IPS DF 6.9 (cell line): ENCODE measurements at places on chromosomes 12 and 14.

GRCh38 chr12:14326699-14327098 lies 38.8 kb upstream of the ATF7IP start:
- DNase-seq, result no peak

DNA sequence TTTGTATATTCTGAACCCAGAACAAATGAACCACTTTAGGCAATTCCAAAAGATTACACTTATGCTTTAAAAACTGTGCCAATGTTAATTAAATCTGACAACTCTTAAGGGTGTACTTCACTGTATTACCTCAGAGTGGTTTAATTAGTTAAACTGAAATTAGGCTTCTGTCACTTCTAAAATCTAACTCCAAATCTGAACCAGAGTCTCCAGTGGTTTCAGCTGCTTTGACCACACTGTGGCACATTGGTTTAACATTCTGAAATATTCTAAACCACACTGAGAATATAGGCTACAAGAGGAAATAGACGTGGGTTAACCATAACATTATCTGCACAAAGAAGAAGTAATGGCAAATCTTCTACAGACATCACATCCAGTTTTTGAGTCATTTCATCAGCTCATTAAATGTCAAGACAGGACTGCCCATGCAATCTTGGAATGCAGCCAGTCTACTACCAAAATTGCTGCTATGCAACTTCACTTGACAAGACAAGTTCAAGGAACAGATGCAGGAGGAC lies 94.8 kb downstream of the LRP6 start:
- DNase-seq, result no peak

DNA sequence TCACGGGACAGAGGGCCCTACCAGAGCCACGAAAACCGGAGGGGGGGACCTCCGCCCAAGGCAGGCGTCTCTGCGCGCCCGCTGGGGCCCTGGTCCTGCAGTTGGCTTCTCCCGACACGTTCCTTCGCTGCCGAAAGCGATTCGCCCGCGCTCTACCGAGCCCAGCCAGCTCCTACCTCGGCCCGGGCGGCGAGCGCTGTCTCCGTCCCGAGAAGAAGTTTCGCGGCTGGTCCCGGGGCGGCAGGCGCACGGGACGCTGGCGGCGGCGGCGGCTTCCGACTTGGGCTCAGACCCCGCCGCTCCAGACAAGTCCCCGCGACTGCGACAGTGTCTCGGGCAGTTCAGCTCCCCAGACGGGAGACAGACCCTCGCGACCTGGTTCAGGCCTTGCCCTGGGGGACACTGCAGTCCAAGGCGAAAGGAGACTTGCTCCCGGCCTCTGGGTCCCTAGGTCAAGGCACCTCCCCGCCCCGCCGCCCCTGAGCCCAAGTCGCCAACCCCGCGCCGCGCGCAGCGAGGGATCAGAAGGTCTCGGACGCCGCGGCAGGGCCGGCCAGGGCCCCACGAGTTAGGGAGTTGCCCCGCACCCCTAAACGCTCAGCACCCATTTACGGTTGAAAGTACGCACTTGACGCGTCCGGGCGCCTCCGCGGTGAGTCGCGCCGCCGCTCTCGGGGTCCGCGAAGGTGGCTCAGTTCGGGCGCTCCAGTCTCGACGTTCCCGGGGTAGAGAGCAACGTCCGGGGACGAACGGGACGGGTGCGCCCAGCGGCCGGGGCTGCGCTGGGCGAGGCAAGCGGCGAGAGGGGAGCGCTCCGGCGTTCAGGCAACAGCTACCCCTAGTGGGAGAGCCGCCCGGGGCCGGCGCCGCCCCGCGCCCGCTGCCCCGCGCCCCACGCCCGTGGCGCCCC lies 1.4 kb upstream of the DIO3 start:
- DNase-seq, result no peak

GRCh38 chr14:35416108-35416750 lies 11.7 kb upstream of the NFKBIA start:
- no peak for DNase-seq

DNA sequence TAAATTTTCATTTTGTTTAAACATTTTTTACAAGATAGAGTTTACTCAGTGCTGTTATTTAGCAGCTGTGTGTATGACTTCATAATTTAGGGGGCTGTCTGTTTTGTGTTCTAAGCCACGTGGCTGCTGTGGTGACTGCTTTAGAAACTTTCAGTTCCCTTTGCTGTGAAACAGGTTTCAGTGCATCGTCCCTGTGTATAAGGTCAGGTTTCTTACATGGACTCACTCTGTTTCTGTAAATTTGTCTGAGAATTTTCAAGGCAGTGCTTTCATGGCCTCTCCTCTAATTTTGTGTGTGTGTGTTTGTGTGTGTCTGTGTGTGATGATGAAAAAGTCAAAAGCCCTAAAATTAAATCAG lies 32.4 kb downstream of the BICD1 start:
- no peak for DNase-seq

GRCh38 chr12:104733717-104734175 lies 224.3 kb downstream of the SLC41A2 start:
- no peak for DNase-seq

- no peak for DNase-seq
Measured at GRCh38 chr12:28497889-28498411, 307.7 kb downstream of the CCDC91 start.

GRCh38 chr14:81096656-81097055 lies 124.1 kb downstream of the GTF2A1 start:
- no peak for DNase-seq

- peak; percentile 13 for DNase-seq
Measured at GRCh38 chr12:126784328-126784921, 1482.5 kb upstream of the TMEM132C start.
